ENCODE measurements at places on chromosomes 13 and 19.

DNA sequence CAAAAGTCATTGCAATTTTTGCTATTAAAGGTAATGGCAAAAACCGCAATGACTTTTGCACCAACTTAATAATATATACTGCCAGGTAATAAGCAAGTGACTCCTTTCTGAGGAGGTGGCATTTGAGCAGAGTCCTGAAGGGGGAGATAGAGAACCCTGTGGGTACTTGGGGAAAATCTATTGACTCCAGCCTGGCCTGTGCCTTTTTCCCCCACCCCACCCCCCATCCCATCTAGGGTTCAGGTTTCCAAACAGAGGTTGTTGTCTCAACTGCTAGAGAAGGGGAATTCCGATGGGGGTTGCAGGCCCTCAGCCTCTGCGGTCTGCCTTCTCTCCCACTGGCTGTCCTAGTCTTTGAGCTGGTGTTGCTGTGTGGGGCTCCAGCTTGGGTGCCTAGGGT lies 11.5 kb downstream of the S1PR2 start:
- DNase-seq = no peak

- DNase-seq = no peak
These were observed 17.9 kb downstream of the DEDD2 start for GRCh38 chr19:42199440-42200115.

DNA sequence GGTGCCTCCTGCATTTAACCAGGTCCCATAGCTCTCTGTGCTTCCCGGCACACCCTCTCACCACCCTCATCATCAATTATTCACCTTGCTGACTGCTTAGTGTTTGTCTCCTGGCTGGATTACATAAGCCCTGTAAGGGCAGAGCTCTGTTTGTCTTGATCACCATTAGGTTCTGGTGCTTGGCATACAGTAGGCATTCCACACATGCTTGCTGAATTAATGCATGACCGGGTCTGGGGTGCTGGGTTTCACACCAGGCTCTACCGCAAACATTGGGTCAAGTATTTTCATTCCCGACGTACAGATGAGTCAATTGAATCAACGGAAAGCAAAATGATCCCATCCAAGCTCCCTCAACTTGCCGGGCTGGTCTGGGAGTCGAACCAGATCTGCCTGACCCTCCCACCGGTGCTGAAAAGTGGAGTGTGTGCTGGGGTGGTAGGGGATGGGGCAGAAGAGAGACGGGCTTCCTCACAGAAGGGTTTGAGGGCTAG lies 28.5 kb downstream of the VAV1 start:
- no peak for DNase-seq

DNA sequence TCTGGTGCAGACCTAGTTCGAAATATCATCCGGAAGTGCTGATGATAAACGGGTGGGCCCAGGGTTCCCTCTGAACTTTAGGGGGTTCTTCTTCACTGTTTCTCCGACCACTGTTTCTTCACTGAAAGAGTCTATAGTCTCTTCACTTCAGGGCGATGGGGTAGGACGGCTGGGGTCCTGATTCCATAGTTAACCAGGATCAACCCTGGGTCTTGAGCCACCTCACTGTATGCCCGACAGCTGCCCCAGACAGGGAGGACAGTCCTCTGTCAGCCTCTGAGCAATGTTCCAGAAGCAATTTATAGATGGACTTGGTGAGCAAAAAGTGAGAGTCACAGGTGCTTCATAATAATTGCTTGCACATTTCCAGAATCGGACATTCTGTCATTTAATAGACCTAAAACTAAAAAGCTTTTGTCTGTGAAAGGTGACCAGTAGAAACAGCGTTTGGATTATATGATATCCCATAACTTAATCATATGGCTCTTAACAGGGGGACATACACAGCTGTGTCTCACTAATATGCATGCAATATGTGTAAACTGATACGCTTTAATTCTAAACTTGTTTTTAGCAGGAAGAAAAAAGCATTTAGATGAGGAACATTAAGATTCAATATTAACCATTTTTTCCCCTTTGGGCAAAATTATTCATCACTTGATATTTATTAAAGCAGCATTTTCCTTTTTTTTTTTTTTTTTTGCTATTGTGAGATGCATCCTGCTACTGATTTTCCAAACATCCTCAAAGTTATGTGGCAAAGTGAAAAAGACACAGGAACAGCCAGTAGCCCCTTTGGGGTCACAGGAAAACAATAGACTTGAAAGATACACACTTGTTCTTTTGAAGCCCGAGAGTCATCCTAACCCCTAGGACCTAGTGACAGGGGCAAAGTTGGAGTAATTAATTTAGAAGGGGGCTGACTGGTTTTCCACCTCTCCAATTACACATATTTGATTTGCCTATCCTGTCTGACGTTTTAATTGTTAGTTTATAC lies 277.0 kb downstream of the ZNF536 start:
- no peak for DNase-seq

DNA sequence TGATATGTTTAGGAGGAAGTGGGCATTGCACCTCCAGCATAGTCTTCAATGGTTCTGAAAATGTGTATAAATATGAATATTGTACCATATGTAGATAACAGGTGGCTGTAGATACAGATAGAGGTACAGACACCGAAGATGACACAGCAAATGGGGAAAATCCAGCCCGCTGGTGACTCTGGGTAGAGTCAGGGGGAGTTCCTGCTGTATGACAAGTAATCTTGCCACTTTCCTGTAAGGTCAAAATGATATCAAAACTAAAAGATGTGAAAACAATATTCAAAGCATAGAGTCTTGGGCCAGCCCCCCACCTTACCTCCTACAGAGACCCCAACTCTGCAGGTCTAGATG lies 17.8 kb downstream of the C2CD4C start:
- DNase-seq = no peak

- no peak for DNase-seq
These were observed 10.3 kb upstream of the MYCBP2 start for GRCh38 chr13:77337159-77337558.

GRCh38 chr13:36513266-36513665 lies 81.0 kb downstream of the CCNA1 start:
- DNase-seq = no peak

- no peak for DNase-seq
These were observed 1.7 kb upstream of the NUMBL start for GRCh38 chr19:40692212-40692551.

- DNase-seq = no peak
These were observed 23.4 kb downstream of the PCCA start for GRCh38 chr13:100112186-100112838.

DNA sequence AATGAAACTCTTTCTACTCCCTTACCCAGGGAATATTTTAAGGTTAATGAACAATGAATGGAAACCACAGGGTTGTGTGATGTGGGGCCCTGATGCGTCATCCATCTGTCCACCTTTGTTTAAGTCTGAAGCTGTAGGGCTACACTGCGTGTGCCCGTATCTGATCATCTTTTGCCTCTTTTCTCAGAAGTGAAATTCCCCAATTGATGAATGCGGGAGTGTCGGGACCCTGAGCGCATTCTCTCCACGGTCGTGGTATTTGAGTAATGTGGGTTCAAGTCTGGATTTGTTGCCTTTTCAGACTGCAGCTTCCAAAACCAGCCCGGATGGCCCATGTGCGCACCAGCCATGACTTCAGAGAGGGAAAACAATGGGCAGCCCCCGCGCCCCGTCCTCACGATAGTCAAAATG lies 112.3 kb downstream of the COL4A2 start:
- DNase-seq = no peak

DNA sequence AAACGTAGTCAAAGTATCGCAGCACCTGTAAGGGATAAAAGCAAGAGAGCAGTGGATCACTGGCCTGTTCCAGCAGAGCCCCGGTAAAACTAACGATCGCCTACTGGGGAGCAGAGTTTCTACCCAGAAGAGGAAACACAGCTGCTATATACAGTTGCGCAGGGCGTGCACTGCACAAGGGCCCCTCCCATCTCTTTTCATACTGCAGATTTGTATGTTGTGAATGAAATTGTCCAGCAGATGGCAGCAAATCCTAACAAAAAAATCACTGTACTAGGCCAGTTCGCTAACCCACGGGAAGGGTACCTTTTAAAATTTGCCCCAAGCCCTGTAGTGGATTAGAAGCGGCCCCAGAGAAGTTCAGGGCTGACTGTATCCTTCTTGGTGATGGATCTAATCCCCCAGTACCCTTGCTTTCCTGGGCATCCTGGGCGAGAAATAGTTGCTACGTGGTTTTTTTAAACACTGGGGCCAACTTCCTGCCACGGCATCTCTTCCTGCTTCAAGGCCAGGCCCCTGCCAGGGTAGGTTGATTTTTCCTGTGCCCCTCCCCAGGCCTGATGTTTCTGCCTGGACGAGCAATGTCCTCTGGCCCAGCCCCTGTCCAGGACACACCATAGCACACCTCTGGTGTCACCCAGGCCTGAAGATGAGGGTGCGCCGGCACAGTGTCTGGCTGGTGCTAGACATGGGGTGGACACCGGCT lies 127.0 kb downstream of the IER2 start:
- DNase-seq = peak; percentile 25

GRCh38 chr13:64778002-64778401 lies 2452.1 kb downstream of the PCDH9 start:
- DNase-seq = no peak

DNA sequence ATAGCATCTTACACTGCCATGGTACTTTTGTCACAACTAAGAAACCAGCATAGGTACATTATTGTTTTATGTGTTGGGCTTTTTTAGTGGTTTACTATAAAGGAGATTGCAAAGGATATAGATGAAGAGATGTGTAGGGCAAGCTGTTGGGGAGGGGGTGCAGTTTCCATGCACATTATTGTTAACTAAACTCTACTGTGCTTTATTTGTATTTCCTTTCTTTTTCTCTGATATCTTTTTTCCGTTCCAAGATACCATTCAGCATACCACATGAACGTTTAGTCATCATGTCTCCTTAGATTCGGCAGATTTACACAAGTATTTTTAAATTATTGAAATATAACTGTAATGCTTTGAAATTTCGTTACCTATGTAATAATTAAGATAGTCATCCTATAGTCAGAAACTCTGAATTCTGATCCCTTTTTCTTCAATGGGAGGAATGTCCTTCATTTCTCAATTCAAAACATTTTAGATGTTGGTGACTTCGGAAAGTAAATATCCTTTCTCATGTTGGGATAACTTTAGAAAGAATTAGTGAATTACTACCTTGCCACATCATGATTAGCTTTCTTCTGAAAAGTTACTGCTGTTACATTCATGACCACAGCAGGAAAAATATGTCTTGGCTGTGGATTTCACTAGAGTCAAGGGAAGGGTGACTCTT lies 82.8 kb downstream of the FRY start:
- no peak for DNase-seq

DNA sequence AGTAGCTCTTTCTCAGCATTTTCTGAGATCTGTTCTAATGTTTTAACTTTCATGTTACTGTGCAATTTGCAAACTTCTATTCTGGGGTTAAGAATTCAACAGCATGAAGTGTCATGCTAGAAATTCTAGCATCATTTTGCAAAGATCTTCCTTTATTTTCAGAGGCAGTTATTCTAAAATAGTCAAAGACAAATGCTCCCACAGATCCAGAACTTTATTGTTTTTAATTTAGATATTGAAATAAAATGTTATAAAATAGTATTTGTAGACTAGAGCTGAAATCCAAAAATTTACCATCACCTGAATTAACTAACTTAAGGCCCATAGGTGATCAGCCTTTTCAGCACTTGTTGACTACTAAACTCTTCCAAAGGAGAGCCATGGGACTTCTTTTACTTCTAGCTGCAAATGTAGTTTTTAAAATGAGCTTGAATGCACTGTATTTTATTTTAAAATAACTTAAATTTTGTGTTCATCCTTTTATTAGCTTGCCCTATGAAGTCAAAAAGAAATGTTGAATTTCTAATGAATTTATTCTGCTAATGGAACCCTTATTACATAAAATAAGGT lies 3.2 kb downstream of the MAB21L1 start:
- DNase-seq = no peak

DNA sequence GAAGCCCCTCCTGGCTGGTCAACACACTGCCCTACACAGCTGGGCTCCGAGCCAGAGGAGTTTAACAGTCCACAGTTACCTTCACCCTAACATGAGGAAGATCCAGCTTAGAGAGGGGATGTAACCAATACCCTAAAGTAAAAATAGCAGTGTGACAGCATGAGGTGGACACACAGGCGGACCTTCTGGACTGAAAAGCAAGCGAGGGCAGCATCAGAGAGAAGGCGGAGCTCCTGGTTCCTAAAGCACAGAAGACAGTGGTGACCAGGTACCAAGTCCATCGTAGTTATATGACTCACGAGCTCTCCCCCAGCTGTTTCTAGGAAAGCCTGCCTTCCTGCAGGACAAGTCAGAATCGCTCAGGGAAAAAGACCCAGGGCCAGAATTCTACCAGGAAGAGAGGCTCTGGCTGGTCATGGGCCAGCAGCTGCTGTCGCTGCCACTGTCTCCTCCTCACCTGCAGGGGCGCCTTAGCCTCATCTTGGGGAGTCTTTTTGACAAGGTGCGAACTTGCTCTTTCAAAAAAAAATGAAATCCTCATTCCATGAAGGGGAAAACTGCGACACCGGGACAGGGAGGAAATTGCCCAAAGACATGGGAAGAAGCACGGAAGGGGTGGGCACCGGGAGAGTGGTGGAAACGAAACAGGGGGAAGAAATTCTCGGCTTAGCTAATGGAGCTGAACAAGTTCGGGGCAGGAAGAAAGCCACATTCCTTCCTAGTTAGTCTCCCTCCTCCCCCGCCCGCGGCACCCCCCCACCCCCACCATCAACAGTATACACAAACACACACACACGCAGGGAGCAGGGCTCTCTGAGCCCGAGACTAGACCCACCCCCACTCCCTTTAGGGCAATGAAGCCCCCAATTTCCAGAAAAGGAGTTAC lies 1.7 kb downstream of the ELL start:
- DNase-seq = no peak

- DNase-seq = no peak
These were observed 12.9 kb upstream of the LENG8 start for GRCh38 chr19:54436031-54436523.

DNA sequence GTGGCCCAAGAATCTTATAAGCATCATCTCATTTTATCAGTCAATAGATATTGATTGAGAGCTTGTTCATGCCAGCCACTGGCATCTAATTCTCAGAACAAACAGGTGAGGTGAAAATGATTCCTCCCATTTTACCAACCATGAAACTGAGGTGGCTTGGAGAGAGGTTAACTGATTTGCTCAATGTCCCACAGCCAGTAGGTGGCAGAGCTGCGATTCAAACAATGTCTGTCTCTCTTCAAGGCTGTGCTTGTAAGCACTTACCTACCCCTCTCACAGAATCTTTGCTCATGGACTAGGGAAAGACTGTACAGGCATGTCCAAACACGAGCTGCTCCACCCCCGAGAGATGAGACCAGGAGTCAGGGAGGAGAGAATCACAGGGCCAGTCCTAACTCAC lies 21.5 kb upstream of the GSX1 start:
- DNase-seq = no peak

DNA sequence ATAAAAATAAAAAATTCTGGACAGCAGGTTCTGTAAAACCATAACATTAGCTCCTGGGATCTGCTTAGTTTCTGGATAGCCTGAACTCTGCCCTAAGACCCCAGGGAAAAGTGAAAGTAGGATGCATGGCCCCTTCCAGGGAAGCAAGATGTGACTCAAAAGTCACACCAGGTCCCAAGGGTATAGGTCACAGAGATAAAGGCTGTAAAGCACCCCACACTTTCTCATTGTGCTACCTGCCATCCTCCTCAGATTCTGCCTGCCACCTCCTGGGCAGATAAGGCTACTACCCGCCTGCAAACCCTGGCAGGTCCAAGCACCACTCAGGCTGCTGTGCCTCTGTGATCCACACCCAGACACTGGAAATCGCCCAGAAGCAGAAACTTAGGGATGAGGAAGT lies 20.6 kb downstream of the FFAR2 start:
- DNase-seq = peak; percentile 12
